ENCODE measurements at places on chromosomes 2 and 18.

DNA sequence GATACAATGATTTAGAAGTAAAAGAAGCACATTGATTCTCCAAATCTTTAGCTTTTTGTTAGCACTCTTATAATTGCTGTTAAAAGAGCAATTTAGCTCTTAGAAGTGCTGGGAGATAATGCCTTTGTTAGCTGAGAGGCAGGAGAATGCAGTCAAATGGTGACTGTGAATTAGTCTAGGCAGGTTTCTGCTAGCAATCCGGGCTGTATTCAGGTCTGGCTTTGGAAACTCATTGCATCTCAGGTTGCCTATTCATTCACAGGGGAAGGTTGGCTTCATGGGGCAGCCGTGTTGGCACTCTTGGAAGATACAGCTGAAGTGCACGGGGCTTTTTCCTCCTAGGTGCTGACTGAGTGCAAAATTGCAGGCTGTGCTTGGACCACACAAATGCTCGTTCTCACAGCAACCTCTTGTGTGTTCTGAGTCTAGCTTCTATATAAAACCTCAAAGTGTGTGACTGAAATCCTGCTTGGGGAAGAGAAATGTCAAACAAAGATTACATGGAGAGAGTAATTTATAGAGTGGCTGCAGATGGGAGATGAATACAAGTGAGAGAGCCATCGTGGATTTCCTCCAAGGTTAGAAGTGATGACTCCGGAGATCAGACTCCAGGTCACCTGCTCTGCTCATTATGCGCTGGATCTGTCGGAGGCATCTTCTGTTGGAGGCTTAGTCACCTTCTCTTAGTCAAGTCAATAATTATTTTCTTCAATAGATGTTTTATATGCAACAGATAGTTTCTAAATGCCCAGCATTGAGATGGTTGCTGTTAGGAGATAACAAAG is 167.8 kb downstream of the PMAIP1 start:
- peak; percentile 10 for DNase-seq

GRCh38 chr2:96116879-96117533 is 635 bp upstream of the ADRA2B start:
- DNase-seq = peak; percentile 55

DNA sequence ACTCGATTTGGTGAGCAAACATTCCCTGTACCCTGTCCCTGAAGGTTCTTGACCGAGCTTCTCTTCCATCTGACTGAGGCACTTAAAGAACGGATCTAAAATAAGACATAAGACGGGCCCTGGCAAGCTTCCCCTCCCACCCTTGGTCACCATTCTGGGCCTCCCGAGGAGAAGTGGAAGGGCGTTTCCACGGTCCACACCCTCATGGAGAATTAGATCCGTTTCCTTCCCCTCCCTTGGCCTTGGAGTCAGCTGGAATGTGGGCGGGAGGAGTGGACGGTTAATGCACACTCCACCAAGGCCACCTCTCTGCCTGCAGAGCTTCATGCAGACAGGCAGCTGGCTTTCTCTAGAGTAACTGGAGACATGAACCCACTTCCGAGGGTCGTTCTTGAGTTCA is 257.3 kb upstream of the APCDD1 start:
- DNase-seq = no peak

DNA sequence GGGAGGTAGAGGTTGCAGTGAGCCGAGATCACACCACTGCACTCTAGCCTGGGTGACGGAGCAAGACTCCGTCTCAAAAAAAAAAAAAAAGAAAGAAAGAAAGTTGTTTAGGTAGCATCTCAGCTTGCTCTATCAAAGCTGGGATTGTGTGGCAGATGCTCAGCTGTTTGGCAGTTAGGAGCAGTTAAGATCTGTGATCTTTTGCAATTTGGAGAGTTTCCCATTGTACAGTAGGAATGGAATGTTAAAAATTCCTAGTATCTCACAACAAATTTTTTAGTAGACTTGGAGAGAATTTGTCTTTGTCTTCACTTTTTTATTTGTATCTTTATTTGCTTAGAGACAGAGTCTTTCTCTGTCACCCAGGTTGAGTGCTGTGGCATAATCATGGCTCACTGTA is 122.9 kb upstream of the UNC80 start:
- DNase-seq = no peak

- DNase-seq = no peak
These were observed 61.6 kb downstream of the MEP1B start for GRCh38 chr18:32251466-32251865.

DNA sequence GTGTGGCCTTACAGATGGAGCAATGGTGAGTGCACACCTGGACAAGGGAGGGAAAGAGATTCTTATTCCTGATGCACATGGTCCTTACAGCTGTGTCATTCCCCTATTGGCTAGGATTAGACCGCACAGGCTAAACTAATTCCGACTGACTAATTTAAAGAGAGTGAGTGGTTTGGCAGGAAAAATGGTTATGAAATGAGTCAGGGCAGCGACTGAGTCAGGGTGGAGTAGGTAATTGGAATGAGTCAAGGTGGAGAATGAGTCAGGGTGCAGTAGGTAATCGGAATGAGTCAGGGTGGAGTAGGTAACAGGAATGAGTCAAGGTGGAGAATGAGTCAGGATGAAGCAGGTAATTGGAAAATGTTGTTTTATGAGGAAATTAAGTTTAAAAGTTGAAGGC is 1353.7 kb upstream of the LRRTM1 start:
- DNase-seq = no peak

- DNase-seq = no peak
These were observed 35.3 kb downstream of the CYP26B1 start for GRCh38 chr2:72112401-72112800.

- DNase-seq = no peak
These were observed 148.8 kb upstream of the SRD5A2 start for GRCh38 chr2:31729442-31730092.

DNA sequence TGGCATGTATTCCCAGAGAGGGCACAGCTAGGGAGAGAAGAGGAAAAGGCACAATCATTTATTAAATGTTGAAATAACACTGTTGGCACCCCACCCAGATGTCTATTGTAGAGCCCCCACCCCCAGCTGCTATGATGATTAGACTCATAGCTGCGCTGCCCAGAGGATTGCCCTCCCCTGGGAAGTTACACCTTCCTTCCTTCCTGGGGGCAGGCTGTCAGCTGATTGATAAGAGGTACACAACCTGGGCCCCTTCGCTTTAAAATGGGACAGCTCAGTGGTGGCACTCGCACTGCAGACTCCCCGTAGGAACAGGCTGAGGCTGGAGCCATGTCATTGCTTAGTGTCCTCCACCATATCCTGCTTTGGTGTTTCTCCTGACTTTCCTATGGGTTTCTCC is 18.1 kb downstream of the TEX51 start:
- no peak for DNase-seq

DNA sequence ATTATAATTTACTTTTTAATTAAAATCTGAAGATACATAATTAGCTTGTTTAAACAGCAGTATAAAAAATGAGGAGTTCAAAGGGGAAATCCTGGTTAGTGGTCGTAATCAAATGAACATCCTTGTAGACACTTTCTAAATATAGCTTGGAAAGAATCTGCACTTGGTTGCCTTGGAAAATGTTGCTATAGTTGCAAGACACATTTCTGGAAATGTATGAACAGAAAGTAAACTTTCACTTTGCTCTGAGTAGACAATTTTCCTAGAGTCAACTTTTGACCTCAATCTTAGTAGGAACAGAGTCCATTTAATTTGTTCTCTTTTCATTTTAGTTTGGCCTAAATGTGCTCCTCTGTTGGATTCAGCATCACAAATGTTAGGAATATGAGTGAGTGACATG is 38.3 kb downstream of the GCA start:
- DNase-seq = no peak
